ENCODE measurements at places on chromosomes 5 and 9. TPM values are rescaled to one million over a fixed set of nuclear protein-coding genes. Genes with fewer than 3 reads are reported as not detected.

RETREG1 gene
- total RNA-seq = 49.3 TPM

FAM200C gene
- total RNA-seq = 7.7 TPM

DNA sequence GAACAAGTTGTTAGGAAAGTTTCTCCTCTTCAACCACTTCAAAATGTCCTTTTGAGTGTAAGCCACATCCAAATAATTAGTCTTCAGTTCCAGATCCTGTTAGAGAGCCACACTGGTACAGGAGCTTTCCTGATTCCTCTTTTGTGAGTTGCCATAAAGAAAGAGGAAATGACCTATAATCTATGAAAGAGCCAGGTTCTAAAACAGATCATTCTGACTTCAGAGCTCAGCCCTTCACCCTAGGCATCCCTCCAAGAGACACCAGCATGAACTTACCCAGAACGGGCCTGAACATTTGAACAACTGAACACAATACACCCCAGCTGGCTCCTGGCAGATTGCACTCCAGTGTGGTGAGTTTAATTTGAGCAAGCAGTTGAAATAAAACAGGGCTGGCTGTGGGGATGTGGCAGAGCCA lies 25.7 kb downstream of the SLC1A1 start:
- no peak for DNase-seq

DNA sequence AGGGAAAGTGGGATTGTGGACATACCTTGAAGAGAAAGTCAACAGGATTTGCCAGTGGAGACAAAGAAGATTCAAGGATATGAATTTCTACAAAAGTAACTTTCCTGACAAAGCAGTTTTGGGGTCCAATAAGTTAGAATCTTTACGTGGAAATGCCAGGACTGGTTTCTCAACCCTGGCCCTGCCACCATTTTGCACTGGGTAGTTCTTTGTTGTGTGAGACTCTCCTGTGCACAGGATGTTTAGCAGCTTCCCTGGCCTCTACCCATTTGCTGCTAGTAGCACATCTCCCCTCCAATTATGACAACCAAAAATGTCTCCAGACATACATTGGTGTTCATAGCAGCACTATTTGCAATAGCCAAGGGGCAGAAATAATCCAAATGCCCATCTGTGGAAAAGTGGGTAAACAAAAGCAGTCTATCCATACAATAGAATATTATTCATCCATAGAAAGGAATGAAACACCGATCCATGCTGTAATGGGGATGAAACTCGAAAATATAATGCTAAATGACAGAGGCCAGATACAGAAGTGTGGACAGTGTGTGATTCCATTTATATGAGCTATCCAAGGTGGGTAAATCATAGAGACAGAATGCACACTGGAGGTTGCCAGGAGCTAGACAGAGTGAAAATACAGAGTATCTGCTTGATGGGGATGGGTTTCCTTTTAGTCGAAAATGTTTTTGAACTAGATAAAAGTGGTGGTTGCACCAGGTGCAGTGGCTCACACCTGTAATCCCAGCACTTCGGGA lies 91.4 kb downstream of the NSUN2 start:
- DNase-seq = no peak
